Stimulated activated CD8-positive, alpha-beta memory T cell treated with anti-CD3 and anti-CD28 coated beads, Interleukin-2, amount 100 ng/mL, for 1 hour (primary cell): ENCODE measurements at places on chromosomes 4 and X.

GRCh38 chr4:54541426-54542118 lies 116.2 kb upstream of the KIT start:
- no peak for DNase-seq

DNA sequence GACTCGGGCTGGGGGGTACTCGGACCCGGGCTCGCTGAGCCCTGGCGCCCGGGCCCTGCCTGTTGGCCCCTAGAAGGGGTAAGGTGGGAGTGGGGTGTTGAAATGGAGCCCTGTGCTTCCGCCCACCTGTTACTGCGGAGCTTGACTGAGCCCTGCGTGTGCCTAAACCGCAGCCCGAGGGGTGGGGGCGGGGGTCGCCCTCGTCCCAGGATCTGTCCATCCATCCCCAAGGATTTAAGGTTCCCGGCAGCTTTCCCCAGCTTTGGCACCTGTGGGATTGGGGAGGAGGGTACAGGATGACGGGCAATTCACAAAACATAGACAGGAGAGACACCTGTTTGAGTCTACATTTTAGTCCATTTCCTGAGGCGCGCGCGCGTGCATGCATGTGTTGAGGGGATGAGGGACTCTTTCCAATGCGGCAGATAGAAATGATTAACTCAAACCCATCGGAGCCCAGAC lies 779 bp downstream of the GABRQ start:
- no peak for DNase-seq

DNA sequence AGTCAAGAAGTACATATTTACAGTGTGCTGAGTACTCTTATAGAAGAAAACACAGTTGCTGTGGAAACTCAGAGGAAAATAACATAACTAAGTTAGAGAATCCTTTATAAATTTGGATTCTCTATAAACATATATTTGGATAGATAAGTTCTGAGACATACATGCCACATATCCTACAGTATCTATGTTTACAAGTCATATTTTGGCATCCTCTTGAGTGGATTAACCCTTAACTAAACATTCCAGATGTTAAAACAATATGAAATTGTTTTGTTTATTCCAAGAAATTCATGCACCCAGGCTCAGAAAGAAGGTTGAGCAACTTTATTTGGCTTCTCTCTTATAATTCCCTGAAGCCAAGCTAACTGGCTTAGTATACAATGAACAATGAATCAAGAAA lies 267.2 kb downstream of the TEX13A start:
- no peak for DNase-seq

GRCh38 chr4:48270523-48270897 lies 872 bp upstream of the TEC start:
- no peak for DNase-seq

DNA sequence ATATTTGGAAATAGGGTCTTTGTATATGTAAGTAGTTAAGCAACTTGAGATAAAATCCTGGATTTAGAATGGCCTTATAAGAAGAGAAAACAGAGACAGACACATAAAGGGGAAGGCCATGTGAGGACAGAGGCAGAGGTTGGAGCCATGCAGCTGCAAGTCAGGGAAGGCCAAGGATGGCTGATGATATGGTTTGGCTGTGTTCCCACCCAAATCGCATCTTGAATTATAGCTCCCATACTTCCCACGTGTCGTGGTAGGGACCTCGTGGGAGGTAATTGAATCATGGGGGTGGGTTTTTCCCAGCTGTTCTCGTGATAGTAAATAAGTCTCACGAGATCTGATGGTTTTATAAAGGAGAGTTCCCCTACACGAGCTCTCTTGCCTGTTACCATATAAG lies 76.3 kb downstream of the STK32B start:
- no peak for DNase-seq

DNA sequence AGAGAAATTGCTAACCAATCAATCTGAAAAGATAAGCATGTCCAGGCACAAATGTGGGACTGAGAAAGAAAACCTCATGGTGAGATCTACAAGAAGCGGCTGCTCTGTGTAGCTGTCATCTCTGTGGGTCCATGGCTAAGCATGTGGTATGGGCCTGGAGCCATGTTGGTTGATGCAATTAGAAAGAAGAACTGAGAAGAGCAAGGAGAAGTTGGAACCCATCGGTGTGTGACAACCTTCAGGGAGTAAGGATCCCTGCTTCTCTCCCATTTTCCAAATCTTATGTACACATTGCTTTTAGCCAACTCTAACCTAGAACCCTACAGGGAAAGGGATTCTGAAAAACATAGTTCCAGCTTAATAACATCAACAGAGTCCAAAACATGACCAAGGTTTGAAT lies 890.2 kb downstream of the FSTL5 start:
- no peak for DNase-seq

DNA sequence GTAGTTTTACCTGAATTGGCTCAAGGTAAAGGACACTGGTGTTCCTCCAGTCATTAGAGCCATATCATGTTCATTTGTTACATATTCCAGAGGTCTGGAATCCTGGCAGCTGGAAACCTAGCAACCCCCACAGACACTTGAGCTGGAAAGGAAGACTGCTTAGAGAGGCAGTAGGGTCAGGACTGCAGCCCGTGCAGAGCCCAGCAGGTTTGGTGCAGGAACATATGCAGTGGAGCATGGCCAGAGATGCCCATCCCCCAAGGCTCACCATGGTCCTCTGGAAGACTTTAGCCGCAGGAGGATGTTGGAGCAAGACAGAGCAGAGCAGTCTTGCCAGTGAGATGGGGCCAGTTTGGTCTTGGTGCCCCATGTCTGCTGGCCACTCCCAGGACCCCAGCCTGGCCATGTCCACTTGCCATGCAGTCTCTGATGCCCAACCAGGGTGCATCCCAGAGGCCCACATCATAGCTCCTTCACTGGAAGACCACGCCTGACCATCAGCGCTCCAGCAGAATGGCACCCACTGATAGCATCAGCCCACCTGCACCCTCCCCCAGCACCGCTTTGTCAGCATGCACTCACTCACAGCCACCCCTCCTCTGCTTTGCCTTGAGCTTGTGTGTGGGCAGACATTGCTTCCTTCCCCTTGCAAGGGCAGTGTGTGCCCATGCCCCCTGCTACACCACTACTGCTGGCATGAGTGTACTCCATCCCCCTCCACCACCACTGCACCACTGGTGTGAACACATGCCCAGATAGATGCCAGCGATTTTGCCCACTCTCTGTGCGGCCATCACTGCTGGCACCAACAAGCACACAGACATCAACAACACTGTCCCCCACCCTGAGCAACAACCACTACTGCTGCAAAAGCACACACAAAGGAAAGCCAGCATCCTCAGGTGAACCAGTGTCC lies 190.3 kb upstream of the SPOCK3 start:
- DNase-seq = no peak
